ENCODE measurements at places on chromosomes 13 and 19.

DNA sequence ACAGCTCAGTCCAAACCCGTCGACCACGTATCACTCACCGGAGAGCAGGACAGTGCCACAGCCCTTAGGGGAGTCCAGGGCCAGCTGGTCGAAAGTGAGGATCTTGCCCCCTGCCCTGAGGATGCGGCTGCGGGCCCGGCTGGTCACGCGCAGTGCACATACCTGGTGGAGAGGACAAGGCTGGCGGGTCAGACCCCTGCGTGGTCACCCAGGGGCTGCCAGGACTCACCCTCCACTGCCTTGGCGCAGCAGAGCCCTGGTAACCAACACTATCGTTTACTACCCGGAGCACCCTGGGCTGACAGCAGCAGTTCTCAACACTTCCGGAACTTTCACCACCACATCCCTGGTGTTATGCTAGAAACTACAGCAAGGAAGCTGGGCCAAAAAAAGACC is 1.2 kb upstream of the FAM83E start:
- DNase-seq: no peak

DNA sequence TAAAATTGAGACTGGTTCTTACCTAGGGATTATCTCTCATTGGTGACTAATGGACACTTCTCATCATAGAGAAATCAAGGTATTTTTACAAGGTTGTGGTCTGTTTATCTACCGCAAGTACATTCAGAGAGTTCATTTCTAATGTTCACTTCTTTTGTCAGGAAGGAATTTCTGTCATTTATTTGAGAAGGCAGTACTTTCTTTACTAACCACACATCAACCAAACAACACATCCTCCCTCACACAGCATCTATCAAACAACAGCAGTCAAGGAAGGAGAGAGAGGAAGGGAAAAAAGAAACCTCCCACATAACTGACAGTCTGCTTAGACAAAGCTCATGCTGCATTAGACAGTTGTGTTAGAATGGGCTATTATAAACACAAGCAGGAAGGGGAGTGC is 182.3 kb upstream of the KLF12 start:
- DNase-seq: no peak

- no peak for DNase-seq
These were observed 461.4 kb downstream of the MYO16 start for GRCh38 chr13:109090796-109091195.

DNA sequence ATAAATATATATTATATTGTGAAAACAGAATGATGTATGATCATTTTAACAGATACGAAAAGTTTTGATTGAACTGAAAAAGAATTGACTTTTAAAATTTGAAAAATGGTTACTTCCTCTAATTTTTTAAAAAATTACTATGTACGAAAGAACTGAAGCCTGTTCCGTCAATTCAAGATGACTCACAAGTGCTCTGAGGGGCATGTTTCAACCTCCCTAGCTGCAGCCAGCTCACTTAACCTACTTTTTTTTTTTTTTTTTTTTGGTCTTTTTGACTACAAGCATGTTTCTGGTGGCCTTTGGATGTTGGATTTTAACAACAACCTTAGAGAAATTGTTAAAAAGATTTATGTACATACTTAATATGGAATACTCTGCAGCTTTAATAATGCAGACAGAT is 1139.3 kb downstream of the DIAPH3 start:
- DNase-seq: no peak

DNA sequence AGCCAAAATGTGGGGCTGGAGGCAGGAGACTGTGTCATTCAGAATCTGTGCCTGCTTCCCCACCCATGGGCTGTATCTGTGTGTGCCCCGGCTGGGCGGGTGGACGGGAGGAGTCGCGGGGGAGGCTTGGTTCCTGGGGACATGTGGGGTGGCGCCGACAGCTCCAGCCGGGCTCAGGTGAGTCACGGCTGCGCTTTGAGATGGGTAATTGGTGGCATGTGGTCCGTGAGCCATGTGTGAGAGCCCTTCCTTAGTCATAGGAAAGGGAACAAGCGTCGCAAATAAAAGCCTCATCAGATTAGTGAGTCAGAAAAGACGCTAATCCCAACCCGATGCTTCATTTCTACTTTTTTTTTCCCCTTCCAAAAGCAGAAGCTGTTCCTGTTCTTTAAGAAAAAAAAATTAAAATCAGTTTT is 118.6 kb upstream of the ZNF536 start:
- no peak for DNase-seq

- DNase-seq: no peak
These were observed 461.4 kb upstream of the TSHZ3 start for GRCh38 chr19:31810536-31811109.

DNA sequence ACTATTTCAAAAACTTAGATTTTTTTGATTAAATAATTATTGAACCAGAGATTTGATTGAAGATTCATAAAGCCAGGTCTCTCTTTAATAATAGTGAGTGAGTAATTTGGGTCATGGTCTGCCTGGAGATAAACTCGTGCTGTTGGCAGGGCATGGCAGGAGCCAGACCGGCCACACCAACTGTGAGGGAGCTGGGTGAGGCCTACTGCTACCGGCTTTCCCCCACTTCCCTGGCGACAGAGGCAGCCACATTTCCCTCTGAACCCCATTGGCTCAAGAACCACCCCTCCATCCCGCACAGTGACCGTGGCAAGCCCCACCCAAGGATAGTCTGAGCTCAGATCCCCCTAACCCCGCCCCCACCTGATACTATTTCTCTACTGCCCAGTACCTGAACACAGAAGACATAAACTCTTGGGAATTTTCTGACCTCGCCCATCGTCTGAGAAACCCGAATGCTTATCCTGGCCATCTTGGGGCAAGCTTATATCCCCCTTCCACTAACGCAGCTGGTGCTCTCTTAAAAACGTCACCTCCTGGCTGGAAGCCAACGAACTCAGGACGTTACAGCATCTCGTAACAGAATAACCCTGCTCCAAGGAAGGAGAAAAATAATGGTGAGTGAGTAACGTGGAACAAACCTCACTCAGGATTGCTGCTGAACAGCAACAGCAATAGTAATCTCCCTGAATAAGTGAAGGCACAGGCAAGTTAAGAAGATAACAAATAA is 627.6 kb upstream of the PCDH9 start:
- no peak for DNase-seq

DNA sequence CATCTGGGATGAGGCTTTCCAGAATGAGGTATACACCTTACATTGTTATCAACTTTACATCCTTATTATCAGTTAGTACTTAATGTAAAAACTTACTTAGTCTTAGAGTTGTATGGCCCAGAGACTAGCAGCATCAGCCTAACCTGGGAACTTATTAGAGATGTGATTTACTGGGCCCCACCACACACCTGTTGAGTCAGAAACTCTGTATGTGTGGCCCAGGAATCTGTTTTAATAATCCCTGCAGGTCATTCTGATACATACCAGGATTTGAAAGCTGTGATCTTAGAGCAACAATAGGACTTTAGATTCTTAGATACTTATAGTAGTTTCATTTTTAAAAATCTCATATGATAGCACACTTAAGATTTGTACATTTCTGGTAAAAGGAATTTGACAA is 17.4 kb downstream of the FNDC3A start:
- DNase-seq: no peak

GRCh38 chr13:40061466-40062450 is 406.3 kb downstream of the COG6 start:
- DNase-seq: no peak

- no peak for DNase-seq
These were observed 71.6 kb downstream of the TM9SF2 start for GRCh38 chr13:99572921-99573320.

DNA sequence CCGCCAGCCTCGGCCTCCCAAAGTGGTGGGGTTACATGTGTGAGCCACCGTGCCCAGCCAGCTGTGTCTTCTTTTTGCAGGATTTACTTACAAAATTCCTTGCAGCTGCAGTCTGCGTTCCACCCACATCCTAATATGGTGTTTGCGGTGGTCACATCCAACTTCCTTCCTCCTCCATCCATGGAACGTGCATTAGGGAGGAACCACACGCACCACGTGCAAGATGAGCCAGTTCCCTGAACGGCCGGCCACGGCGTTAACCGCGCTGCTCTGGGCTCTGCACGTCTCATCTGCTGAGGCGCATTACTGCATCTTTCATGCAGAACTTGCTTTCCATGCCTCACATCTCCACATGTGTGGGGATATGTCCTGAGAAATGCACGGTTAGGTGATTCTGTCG is 13.0 kb upstream of the SIGLEC11 start:
- DNase-seq: no peak

GRCh38 chr19:38412961-38413360 is 10.1 kb downstream of the FAM98C start:
- DNase-seq: no peak

GRCh38 chr19:8831832-8832131 is 322 bp downstream of the ZNF558 start:
- DNase-seq: no peak

DNA sequence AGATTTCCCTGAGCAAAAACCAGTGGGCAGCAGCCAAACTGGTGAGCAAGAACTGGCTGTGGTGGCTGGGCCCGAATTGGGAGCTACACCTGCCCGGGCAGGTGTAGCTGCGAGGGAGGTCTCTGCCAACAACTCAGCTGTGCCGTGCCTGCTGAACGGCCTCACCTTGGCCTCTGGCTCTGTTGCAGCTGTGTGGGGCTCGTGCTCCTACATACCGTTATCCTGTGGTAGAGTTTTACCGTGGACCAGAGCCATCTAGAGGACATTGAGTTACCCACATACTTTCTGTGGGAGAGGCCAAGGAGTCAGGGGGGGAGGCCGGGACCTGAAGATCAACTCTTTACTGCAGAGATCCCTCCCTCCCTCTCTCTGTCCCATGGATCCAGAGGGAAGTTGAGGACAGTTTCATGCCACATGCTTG is 113.2 kb downstream of the TM9SF2 start:
- no peak for DNase-seq

DNA sequence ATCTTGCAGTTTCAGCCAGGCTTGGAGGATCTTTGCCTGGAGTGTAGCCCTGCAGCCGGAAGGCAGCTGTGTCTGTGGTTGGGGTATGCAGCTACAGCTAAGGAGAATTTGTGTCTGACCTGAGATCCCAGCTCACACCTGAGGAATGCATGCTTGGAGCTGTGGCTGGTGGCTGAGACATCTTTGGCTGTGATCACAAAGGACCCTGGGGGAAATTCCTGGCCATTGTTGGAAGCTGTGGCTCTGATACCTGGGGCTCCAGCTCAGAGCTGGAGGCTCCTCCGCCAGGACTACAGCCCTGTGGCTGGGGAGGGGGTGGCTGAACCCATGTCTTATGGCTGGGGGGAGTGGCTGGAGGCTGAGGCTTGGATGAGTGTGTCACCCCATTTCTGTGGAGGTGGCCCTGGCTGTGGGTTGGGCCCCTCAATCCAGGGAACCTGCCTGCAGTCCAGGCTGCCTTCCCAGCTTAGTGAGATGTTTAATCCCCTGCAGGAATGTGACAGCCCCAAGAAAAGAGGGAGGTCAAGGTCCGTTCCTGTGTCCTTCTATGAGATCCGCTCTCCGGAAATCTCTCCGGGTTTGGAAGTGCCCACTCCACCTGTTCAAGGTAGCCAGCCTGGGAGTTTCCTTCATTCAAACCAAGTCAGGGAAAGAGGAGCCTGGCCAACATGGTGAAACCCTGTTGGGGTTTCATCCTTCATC is 27.6 kb downstream of the ARHGEF18 start:
- no peak for DNase-seq

DNA sequence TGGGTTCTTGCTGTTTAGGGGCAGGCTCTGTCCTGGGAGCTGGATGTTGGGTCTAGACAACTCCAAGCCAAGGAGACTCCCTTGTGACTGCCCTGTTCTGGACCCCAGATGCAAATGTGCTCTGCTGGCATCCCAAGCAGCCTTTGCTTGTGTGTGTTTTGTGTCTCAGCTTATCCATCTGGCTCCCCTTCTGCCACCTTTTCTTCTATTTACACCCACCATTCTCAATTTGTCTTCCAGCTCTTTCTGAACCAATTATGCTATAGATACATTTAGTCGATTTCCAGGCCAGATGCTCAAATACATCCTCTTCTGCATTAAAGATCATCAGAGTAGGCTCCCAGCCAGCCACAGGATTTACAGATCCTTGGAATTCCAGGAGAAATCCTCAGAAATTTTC is 115.0 kb upstream of the SLC7A1 start:
- DNase-seq: no peak

GRCh38 chr13:109983447-109983846 is 197.1 kb upstream of the IRS2 start:
- DNase-seq: no peak

- no peak for DNase-seq
These were observed 220.5 kb downstream of the IRS2 start for GRCh38 chr13:109565877-109566276.

DNA sequence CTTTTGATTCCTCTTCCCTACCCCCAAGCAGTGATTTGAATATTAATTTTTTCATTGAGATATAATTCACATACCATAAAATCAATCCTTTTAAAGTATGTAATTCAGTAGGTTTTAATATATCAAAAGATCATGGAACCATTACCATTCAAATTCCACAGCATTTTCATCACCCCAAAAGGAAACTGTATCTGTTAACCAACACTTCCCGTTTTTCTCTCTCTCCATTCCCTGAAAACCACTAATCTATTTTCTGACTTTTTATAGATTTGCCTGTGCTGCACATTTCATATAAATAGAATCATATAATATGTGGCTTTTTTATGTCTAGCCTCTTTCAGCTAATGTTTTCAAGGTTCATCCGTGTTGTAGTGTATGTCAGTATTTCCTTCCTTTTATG is 107.1 kb downstream of the PAN3 start:
- DNase-seq: no peak
